CD14-positive monocyte (primary cell): ENCODE measurements at places on chromosomes 16 and 17. TPM values are rescaled to one million over a fixed set of nuclear protein-coding genes. Genes with fewer than 3 reads are reported as not detected.

DNA sequence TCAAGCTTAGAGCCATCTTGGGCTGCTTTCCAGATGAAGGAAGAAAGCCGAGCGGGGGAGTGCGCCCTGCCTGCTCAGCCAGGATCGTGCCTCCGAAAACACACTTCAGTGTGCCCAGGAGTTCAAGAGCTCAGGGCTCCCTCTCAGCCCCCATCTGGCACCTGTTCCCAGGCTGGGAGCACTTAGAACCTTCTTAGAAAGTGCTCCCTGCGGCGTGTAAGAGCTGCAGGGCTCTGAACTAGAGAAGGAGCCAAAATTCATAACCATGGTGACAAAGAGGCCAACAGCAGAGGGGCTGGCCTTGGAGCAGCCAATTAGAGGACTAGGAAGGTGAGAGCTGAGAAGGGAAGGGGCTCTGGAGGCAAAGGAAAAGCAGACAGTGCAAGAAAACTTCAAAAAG, 59.0 kb upstream of the TNRC6C start:
- no peak overlapping the region for H3K4me3 ChIP-seq
- H3K27me3 ChIP-seq, result peaks cover 58% of the 10 kb centered on the region
- H3K4me1 ChIP-seq, result no peaks in the 10 kb centered on the region
- H3K36me3 ChIP-seq, result no peaks in the 10 kb centered on the region
- H3K27ac ChIP-seq, result no peak overlapping the region

GRCh38 chr17:73698966-73699365, 54.7 kb upstream of the SDK2 start:
- H3K4me3 ChIP-seq, result no peak overlapping the region
- H3K27ac ChIP-seq, result no peak overlapping the region
- H3K27me3 ChIP-seq, result peaks cover 2% of the 10 kb centered on the region
- no peak for DNase-seq
- H3K36me3 ChIP-seq, result no peaks in the 10 kb centered on the region

DNA sequence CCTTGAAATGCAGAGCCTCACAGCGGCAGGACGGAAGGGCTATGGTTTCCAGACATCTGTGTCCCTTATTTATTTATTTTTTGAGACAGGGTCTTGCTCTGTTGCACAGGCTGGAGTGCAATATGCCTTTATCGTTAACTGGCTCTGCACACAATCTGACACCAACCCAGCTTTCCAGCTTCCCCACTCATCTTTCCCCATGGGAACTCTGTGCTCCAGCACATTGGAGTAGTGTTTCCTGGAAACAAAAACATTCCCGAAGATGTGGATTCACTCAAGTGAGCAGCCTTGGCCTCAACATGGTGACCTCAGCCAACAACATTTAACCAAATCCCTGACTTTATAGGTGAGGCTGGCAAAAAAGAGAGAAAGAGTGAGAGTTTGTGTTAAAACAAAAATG, 307.1 kb downstream of the TMEM114 start:
- no peak for DNase-seq
- no peaks in the 10 kb centered on the region for H3K27me3 ChIP-seq
- no peaks in the 10 kb centered on the region for H3K4me1 ChIP-seq
- H3K27ac ChIP-seq, result no peak overlapping the region

GRCh38 chr16:89120921-89121351, 27.3 kb downstream of the ACSF3 start:
- no peak overlapping the region for H3K4me3 ChIP-seq
- no peaks in the 10 kb centered on the region for H3K27me3 ChIP-seq
- H3K36me3 ChIP-seq, result peaks cover 57% of the 10 kb centered on the region
- DNase-seq, result no peak
- H3K27ac ChIP-seq, result no peak overlapping the region
- H3K4me1 ChIP-seq, result peaks cover 21% of the 10 kb centered on the region

GNAO1 gene
- polyA plus RNA-seq, result not detected

DNA sequence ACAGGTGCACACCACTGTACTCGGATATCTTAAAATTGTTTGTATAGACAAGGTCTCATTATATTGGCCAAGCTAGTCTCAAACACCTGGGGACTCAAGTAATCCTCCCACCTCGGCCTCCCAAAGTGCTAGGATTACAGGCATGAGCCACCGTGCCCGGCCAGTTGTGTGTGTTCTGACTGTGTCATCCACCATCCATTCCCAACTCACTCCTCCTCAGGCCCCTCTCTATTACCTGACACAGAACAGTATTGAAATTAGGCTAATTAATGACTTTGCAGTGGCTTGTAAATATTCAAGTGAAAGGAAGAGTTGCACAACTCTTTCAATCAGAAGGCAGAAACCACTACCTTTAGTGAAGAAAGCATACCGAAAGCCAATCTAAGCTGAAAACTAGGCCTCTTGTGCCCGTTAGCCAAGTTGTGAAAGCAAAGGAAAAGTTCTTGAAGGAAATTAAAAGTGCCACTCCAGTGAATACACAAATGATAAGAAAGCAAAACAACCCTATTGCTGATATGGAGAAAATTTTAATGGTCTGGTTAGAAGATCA, 28.7 kb downstream of the GOSR1 start:
- no peaks in the 10 kb centered on the region for H3K4me1 ChIP-seq
- H3K27me3 ChIP-seq, result no peaks in the 10 kb centered on the region
- peak overlapping the region; percentile 20 for H3K27ac ChIP-seq
- peaks cover 82% of the 10 kb centered on the region for H3K36me3 ChIP-seq

DNA sequence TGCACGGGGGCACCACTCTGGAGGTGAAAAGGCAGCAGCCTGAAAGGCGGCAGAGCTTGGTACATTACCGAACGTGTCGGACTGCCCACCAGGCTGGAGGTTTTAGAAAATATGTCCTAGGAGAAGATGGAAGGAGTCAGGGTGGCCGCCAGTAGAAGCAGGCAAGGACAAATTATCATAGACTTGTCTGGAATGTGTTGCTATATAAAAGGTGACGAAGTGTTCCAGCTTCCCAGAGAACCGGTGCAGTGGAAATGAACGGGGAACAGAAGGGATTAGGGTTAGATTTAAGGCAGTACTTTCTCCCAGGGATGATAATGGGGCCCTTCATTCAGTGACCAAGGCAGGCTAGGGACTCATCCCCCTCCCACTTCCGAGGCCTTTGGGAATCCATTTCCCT, 27.4 kb downstream of the PIPOX start:
- no peak for DNase-seq
- H3K27me3 ChIP-seq, result no peaks in the 10 kb centered on the region
- no peak overlapping the region for H3K27ac ChIP-seq
- no peaks in the 10 kb centered on the region for H3K4me1 ChIP-seq
- peaks cover 6% of the 10 kb centered on the region for H3K36me3 ChIP-seq
- H3K4me3 ChIP-seq, result no peak overlapping the region

GRCh38 chr16:13936596-13937081, 16.7 kb downstream of the ERCC4 start:
- no peak overlapping the region for H3K4me3 ChIP-seq
- no peak for DNase-seq
- H3K36me3 ChIP-seq, result peaks cover 35% of the 10 kb centered on the region
- H3K27me3 ChIP-seq, result no peaks in the 10 kb centered on the region

- H3K36me3 ChIP-seq, result peaks cover 71% of the 10 kb centered on the region
- H3K4me3 ChIP-seq, result no peak overlapping the region
- no peaks in the 10 kb centered on the region for H3K27me3 ChIP-seq
- no peak overlapping the region for H3K27ac ChIP-seq
- DNase-seq, result no peak
- H3K4me1 ChIP-seq, result no peaks in the 10 kb centered on the region
Measured at GRCh38 chr17:21298056-21298982, 13.8 kb downstream of the MAP2K3 start.

- H3K36me3 ChIP-seq, result no peaks in the 10 kb centered on the region
- H3K27me3 ChIP-seq, result no peaks in the 10 kb centered on the region
- H3K4me1 ChIP-seq, result no peaks in the 10 kb centered on the region
- H3K4me3 ChIP-seq, result no peak overlapping the region
- DNase-seq, result no peak
Measured at GRCh38 chr17:6346156-6346786, 88.7 kb downstream of the AIPL1 start.

GRCh38 chr17:40450175-40450574, 6.9 kb downstream of the IGFBP4 start:
- H3K4me3 ChIP-seq, result no peak overlapping the region
- no peak for DNase-seq
- no peak overlapping the region for H3K27ac ChIP-seq
- H3K27me3 ChIP-seq, result peaks cover 10% of the 10 kb centered on the region
- H3K36me3 ChIP-seq, result no peaks in the 10 kb centered on the region

DNA sequence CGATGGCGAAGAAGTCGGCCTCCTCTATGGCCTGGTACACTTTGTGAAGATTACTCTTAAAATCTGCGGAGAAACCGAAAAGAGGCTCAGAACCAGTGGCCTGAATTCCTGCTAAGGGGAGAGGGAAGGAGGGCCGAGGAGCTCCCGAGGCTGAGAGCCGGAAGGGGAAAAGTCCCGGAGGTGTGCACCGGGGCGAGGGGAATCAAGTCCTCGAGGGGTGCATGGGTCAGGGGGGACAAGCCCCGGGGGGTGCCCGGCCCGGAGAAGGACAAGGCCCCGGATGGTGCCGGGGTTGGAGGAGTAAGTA, 495 bp downstream of the PARN start:
- peak overlapping the region; percentile 58 for H3K4me3 ChIP-seq
- no peaks in the 10 kb centered on the region for H3K27me3 ChIP-seq
- H3K27ac ChIP-seq, result peak overlapping the region; percentile 84
- H3K36me3 ChIP-seq, result peaks cover 41% of the 10 kb centered on the region
- no peak for DNase-seq
- peaks cover 46% of the 10 kb centered on the region for H3K4me1 ChIP-seq
